AG09309 (cell line): ENCODE measurements at places on chromosomes 7 and 10.
A peak's percentile ranks its signal among the peaks of the same experiment; 100 is the strongest.

DNA sequence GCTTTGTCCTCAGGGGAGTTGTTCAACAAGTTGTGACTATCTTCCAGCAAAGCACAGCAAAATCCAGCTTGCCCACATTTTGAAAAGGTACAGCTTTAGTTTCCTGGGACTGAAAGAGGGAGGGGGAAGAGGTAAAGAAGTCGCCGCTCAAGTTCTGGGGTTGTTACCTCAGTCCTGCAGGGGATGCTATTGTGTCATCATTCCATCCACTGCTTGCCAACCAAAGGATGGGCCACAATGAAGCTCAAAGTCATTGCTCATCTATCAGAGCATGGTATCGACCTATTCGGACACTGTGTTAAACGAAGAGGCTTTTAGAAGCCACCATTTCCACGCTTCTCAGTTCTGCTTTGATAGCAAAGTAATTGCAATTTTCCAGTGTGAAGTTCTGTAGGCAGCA is 34.3 kb downstream of the NPY start:
- DNase-seq, result no peak

DNA sequence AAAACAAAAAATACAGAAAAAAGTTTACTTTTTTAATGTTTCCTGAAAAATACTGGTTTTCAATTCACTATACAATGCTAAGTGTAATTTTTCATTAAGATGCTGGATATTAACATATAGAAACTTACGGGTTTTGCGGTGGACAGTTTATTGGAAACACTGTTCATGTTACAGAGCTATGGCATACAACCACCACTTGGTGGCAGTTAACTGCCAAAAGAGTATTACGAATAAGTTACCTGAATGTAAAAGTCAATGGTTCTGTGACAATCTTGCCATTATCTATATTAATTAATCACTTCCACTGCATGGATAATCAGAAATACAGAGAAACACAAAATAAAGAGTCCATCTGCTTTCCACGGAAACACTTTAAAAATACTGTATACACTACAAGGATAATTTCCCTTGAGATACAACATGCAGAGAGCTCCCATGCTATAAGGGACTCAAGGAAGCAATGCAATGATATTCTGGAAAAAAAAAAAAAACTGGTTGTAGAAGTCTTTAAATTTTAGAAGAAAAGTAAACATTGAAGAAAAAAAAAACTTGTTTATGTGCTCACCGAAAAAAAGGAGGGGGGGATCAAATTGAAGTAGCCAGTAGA is 97.0 kb downstream of the TPK1 start:
- DNase-seq, result no peak

DNA sequence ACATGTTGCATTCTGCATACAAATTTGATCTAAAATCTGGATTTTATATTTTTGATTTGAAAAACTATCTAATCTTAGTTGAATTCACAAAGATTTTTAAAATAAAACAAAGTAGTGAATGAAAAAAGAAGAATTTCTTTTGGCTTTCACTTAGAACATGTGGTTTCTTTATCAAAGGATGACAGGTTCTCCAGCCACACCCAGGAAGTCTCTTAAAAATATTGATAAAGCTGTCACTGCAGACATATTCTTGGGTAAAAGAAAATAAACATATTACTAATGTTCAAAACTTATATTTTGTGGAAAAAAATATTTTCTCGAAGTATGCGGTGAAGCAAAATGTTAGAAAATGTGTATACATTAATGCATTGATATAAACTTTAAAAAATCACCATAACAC is 44.3 kb downstream of the ARL4A start:
- no peak for DNase-seq

GRCh38 chr7:151491859-151492258 is 27.8 kb downstream of the RHEB start:
- peak; percentile 60 for DNase-seq

GRCh38 chr7:2019711-2020511 is 212.8 kb downstream of the MAD1L1 start:
- DNase-seq, result peak; percentile 84
